Amniotic stem cell (primary cell): ENCODE measurements at places on chromosomes 1 and 21.

- DNase-seq: peak; percentile 81
Observed at GRCh38 chr21:43333298-43334062, 93.5 kb downstream of the SIK1 start.

- no peak for DNase-seq
Observed at GRCh38 chr1:181793831-181794230, 267.7 kb downstream of the ZNF648 start.

- no peak for DNase-seq
Observed at GRCh38 chr1:25148673-25149300, 83.5 kb downstream of the SYF2 start.

- no peak for DNase-seq
Observed at GRCh38 chr1:21344098-21344749, 54.0 kb upstream of the ECE1 start.

GRCh38 chr1:34235594-34235993 is 58.9 kb downstream of the C1orf94 start:
- no peak for DNase-seq

DNA sequence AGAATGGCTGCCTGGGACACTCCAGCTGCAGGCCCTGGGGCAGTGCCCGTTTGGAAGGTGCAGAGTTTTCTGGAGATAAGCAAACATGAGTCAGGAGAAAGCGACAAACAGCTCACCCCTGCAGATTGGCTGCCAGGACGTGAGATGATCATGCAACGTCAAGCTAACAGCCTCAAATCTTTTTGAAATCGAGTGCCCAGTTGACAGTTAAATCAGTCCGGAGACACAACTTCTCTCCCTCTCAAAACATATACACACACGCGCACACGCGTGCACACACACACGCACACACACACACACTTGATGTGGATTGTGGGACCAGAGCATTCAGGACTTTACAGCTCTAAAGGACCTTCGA is 49.4 kb downstream of the TENT5C start:
- DNase-seq: no peak

- no peak for DNase-seq
Observed at GRCh38 chr1:230307213-230307612, 118.9 kb downstream of the PGBD5 start.

- DNase-seq: peak; percentile 14
Observed at GRCh38 chr1:22969304-22969709, 3.4 kb downstream of the LACTBL1 start.

DNA sequence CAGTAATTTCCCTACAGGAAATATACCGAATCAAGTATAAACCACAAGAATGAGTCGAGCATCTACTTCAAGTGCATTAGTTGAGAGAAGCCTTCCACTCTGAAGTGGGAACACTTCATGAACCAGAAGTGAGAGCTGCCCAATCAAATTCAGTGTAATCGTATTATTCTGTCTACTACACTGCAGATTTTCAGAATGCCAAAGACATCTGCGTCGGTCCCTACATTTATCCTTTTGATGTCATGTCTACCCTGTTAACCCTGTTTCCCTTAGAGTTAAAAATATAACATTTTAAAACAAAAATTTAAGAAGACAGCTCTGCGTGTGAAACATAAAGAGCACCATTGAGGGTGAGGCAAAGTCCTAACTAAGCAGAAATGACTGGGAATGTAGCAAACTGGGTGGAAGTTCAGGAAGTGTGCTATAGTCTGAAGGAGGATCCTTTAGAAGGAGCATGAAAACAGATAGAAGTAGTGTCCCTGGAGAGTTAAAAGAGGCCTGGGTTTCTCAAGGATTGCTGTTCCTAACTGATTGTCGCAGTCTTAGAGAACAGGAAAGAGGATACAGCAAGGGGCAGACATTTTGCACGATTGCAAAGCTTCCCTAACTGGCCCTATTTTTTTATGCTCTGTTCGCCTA is 291.2 kb downstream of the PTPRC start:
- DNase-seq: no peak

- no peak for DNase-seq
Observed at GRCh38 chr1:112722601-112723510, 7.7 kb upstream of the PPM1J start.

DNA sequence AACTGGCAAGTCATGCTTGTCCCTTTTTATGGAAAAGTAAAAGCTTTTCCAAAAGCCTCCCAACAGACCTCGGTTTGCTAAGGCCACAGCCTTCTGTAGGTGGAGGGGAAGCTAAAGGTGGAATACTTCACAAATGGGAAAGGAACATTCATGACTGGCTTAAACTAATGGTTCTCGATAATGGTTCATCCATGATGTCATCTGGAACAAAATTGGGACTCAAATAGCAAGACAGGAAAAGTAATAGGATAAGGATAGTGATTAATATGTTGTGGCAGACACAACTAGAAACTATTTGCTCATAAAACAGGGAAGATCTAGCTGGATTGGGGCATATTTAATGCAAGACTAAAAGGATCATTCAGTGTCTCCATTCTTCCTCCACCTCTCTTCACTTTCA is 16.7 kb upstream of the SPATA6 start:
- no peak for DNase-seq

DNA sequence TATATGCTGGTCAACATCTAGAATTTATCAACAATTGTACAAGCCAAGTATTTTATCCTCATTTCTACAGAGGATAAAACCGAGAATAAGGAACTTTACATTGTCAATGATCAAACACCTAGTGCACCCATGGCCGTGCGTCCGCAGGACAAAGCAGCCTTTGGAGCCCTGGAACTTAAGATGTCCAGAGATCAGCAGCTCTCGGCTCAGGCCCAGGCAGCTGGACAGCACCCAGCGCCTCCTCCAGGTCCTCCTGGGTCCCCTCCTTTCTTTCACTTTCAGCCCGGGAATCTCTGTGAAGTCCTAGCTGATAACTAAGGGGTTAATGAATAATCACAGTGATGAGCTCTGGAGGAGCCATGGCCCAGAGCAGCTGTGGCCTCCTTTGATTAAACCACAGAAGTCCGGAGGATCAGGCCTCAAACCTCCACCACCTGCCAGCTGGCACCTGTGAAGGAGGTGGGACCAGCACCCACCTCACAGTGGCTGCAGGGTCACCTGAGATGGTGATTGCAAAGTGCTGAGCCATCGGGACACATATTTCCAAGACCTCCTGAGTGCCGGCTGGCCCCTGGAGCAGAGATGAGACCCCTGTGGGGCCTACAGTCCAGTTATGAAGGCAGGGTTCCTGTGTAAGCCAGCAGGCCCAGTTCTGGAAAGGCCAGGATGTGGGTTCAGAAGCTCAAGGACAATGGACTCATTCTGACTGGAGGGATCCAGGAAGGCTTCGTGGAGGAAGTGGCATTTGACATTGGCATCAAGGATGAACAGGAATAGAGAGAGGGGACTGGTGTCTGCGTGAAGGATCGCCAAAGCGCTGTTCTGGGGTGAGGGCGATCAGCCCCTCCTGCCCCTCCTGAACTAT is 11.6 kb upstream of the SAMD11 start:
- DNase-seq: no peak

DNA sequence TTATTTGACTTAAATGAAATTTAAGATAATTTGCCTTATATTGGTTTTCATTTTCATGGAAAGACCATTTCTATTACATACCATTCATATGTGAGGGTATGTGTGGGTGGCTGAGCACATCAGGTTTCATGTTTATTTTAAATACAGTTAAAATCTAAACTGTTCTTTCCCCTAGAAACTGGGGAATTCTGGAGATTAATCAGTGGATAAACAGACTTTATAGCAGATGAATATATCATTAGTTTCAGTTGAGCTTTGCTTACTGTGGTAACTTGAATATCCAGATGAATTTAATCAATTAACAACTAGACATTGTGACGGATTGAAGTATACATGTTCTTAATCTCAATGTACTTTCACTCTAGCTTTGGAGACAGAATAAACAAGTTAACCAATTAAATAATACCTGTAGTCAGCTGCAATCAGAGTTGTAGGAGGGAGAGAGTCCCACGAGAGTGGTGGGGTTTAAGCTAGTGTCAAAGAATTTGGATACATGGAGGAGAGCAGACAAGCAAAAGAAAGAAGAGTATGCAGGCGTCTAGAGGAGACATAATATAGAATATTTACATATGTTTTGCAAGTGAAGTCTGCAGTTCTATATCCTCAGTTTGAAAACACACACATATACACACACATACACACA is 97.6 kb downstream of the PDE4B start:
- no peak for DNase-seq

GRCh38 chr1:219185486-219186117 is 11.9 kb downstream of the LYPLAL1 start:
- no peak for DNase-seq

DNA sequence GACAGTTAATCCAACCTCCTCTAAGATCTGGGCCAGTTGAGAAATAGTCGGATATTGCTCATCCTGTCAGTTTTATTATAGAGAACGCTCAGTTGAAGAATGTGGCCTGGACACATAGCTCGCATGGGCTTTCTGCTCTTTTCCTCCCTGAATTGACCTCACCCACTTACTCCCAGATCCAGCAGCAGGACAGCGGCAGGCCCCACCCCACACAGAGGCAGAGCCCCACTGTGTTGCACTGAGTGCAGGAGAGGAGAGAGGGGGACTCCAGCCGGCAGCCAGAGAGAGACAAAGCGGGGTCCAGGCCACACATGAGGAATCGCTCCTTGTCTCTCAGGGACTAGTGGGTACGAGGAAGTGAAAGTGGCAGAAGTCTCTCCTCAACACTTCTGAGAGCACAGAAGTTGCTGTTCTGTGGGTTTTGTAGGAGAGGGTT is 78.6 kb downstream of the LAMC1 start:
- DNase-seq: no peak

GRCh38 chr1:68313735-68314134 is 81.4 kb upstream of the WLS start:
- DNase-seq: no peak

DNA sequence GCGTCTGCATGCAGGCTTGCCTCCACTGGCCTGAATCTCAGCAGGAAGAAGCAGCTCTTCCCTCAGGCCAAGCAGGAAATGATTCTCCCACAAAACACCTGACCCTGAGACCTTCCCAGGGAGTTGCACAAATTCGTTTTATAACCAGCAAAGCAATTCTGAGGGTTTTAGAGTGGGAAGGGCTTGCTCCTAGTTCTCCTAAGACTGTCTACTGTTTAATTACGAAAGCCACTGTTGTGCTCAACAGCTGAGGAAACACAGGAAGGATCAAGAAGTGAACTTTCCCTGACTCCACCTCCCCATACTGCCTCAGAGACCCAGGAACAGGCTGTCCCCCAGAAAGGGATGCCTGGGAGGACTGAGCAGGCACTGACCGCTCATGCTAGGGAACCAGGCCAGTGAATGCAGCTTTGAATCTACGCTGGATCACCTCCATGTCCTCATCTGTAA is 37.0 kb upstream of the PUM1 start:
- no peak for DNase-seq

- DNase-seq: no peak
Observed at GRCh38 chr1:153288634-153289275, 24.0 kb downstream of the PGLYRP3 start.

- DNase-seq: no peak
Observed at GRCh38 chr1:162292422-162292849, 84.2 kb downstream of the SPATA46 start.

- peak; percentile 79 for DNase-seq
Observed at GRCh38 chr1:11099310-11100148, at the start of gene EXOSC10. EXOSC10 (minus strand) TSS chr1:11099869; CDS start chr1:11099831, 38 bp downstream.
